Suppressor macrophage treated with lipopolysaccharide for 4 hours (primary cell): ENCODE measurements at places on chromosomes 3 and 15.

- DNase-seq = no peak
These were observed 619.4 kb downstream of the PYDC2 start for GRCh38 chr3:192080336-192080735.

DNA sequence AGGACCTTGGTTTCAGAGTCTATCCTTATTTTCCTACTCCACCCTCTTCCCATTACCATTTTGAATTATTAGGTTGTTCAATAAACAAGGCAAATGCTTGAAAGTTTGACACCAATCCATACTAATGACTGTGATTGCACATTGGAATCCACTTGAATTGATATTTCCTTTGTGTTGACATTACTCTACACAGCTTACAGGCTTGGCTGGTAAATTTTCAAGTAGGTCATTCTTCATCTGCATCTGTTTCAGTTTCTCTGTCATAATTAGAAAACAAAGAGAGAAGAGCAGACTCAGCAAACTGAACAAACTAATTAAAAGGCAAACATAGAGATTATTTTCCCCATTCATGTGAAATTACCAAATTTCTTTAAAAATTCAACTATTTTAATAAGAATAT lies 732.9 kb upstream of the BCHE start:
- no peak for DNase-seq

DNA sequence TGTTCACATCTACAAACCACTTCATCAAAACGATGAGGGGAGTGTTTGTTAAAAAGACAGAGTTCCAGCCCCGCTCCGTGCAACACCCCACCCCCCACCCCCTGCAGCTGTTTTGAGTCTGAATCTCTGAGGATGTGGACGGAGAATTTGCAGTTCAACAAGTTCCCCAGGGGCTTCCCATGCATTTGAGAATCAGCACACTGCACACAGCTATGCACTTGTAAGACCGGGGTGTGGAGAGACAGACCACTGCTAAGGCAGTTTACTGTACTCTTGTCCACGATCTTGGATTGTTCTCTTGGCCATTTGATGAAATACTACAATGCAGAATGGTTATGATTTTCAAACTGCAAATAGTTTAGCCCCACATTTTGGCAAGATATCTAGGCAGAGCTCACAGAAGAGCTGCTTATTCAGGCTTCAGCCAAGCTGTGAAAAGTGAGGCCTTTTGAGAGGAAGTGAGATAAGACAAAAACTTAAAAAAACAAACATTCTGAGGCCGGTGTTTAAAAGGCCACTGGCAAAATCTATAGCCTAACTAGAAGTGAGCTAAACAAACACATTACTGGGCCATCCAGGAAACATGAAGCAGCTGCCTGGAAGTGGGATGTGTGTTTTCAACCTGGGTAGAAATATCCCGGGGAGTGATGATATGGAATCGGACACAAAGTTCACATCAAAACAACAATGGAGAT lies 308.2 kb upstream of the ADAMTS9 start:
- DNase-seq = no peak

DNA sequence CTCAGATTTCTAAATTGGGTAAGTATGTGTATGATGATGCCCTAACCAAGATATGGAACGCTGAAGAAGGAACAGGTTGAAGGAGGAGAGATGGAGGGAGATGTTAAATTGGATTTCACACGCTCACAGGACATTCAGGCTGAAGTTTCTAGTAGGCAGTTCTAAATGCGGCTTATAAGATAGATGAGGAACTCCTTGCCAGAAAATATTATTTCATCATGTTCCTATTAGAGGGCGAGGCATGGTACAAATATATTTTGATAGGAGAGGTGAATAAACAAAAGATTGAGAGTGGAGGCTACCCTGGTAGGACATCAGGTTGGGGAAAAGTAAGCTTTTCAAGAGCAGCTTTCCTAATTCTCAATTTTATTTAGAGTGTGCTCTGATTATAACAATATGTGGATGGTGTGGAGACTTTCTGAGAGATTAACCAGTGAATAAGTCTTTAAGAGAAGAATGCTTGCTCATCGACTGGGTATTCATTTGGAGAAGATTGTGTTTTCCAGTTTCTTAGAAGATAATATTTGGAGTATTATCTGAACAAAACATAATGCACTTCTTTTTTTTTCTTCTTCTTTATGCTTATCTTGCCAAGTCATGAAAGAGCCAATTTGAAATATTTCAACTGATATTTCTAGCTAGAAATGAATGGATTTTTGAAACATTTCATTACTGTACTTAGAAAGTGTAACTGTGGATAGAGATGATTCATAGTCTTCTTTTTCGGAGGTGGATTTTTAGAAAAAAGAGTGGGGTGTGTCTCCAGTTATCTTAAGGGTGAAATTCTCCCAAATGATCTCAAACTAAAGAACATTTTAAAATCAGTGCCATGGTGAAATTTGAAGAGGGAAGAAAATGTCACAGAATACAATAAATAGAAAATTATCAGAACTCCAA lies 88.5 kb downstream of the B3GALNT1 start:
- DNase-seq = no peak

DNA sequence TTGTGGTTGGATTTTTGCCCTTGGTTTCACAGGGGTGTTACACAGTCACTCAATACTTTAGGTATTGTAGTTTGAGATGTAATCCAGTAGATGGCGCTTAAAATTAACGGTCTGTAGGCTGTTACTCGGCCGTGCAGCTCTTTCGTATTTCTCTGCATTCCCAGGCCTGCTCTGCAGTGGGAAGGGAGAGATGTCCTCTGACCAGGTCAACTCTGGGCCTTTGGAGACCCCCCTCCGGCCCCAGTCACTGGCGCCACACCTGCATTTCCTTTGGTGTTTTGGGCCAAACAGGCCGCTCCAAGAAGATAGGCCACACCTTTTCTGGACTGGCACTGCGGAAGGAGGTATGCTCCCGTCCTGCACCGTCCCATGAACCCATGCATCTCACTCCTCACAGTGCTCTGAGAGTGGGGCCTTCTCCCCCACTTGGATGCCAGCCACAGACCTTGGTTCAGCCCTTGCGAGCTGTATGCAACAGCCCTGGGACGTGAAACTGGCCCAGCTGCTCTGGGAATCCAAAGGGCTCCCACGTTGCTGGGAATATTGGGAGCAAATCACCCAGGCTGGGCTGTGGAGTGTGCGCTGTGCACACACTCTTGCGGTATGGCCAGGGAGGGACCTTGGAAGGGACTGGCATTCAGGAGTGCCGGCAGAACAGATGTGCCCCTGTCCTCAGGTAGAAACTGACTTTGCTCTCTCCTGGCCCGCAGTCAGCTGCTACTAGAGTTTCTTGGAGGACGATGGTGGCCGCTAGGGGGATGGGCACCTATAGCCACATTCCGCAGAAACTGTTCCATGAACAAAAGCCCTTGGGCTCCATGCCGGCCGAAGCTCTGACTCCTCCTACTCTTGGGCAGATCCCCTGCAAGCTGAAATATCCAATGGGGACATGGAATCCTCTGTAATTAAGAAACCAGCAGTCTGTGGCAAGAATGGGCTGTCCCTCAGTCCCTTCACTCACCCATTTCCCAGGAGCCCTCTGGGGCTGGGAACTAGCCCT lies 410.5 kb upstream of the CADM2 start:
- DNase-seq = peak; percentile 28

- no peak for DNase-seq
These were observed 58.7 kb downstream of the FOXB1 start for GRCh38 chr15:60062826-60063225.
